Activated naive CD8-positive, alpha-beta T cell treated with anti-CD3 and anti-CD28 coated beads, Interleukin-2, amount 50 U/mL, for 24 hours (primary cell): ENCODE measurements at places on chromosomes 12 and 14.
A peak's percentile ranks its signal among the peaks of the same experiment; 100 is the strongest.

GRCh38 chr12:22443379-22444316 is 100.7 kb downstream of the C2CD5 start:
- DNase-seq: peak; percentile 46
- peaks cover 2% of the 10 kb centered on the region for H3K36me3 ChIP-seq
- no peaks in the 10 kb centered on the region for H3K27me3 ChIP-seq
- no peaks in the 10 kb centered on the region for H3K4me1 ChIP-seq

- H3K27me3 ChIP-seq: no peaks in the 10 kb centered on the region
- H3K4me3 ChIP-seq: no peak overlapping the region
- H3K27ac ChIP-seq: no peak overlapping the region
- H3K4me1 ChIP-seq: no peaks in the 10 kb centered on the region
- no peaks in the 10 kb centered on the region for H3K36me3 ChIP-seq
Observed at GRCh38 chr14:84323978-84324377, 1206.0 kb upstream of the FLRT2 start.

DNA sequence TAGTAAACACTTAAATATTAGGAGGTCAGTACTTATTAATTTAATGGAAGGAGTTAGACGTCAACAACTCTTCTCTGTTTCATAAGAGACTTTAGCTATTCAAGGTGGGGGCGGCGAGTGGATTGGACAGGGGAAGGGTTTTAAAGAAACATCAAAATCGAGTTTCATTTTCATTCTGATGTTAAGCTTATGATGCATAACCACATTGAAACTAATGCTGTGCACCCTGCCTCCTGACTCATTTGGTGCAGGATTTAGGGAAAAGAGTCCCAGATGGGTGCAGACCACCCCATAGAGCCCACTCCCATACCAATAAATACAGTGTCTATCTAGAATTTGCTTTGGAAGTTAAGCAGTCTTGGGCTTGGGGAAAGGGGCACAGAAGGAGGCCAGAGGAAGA is 7.4 kb downstream of the ZBTB39 start:
- peak overlapping the region; percentile 65 for H3K27ac ChIP-seq
- peak; percentile 60 for DNase-seq
- peaks cover 44% of the 10 kb centered on the region for H3K4me1 ChIP-seq

DNA sequence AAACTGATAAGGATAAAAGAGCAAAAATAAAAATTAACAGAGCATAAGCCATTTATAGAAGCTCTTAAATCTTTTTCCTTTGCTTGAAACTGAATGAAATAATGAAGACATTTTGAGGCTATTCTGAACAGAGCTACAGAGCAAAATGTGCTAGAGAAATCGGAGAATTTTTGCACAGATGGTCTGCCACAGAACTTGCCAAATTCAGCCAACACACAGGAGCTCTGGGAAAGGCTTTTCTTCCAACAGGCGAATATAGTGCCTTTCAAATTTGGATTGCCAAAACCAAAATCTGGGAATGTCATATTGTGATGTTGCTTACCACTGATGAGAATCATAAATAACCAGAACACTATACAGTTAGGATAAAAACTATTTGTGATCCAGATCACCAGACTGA is 406.3 kb downstream of the RPL10L start:
- no peaks in the 10 kb centered on the region for H3K4me1 ChIP-seq
- H3K36me3 ChIP-seq: no peaks in the 10 kb centered on the region
- H3K4me3 ChIP-seq: no peak overlapping the region

DNA sequence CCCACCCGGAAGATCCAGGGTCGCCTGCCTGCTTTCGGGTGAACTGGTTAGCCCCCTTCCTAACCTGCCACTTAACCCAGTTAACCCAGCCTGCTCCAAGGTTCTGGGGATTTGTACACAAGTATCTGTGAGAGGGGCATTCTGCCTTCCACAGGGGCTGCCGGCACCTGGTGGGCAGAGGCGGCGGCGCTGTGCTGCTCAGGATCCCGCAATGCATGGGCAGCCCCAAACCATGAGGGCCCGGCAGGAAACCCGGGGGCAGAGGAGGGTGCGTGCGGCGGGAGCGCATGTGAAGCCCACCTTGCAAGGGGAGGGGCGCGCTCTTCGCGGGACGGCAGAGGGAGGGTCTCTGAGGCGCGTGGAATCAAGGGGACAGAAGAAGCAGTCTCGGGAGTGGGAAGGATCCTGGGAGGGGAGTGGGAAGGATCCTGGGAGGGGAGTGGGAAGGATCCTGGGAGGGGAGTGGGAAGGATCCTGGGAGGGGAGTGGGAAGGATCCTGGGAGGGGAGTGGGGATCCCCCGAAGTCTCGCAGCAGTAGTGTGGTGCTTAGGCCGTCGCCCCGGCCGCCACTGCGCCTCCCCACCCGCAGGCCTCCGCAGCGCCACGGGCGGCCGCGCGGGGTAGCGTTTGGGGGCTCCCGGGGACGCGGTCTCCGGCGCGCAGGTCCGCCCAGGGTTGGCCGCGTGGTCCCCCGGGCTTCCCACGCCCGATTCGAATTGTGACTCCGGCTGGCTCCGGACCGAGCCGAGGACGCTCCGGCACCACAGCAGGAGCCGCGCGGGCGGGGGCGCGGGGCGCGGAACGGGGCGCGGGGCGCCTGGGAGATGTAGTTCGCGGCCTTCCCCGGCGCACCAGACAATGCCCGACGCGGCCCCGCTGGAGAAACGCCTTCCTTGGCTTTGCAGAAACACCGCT is 4.9 kb upstream of the MTA1 start:
- H3K36me3 ChIP-seq: no peaks in the 10 kb centered on the region
- peaks cover 13% of the 10 kb centered on the region for H3K4me1 ChIP-seq
- DNase-seq: peak; percentile 74
- peaks cover 18% of the 10 kb centered on the region for H3K27me3 ChIP-seq
- H3K27ac ChIP-seq: no peak overlapping the region

GRCh38 chr14:56195704-56196103 is 77.5 kb downstream of the PELI2 start:
- H3K27me3 ChIP-seq: no peaks in the 10 kb centered on the region
- H3K4me3 ChIP-seq: peak overlapping the region; percentile 39
- DNase-seq: peak; percentile 38
- H3K36me3 ChIP-seq: no peaks in the 10 kb centered on the region
- H3K27ac ChIP-seq: peak overlapping the region; percentile 81

DNA sequence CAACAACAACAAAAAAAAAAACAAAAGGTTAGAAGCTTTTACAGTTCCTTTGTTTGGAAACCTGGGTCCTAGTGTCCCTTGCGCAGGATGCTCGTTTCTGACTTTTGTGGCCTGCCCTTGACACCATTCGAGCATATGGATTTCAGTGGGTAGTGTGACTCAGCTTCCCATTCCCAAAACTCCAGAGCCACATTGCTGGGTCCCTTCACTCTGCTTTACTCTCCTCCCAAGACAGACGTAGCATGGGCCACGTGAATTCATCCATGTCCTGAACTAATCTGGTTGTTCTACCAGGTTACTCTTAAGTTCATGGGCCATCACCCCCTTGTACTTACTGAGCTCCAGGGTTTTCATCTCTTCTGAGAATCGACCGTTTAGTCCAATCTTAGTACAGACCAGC is 68.0 kb upstream of the MAX start:
- H3K36me3 ChIP-seq: no peaks in the 10 kb centered on the region
- H3K4me1 ChIP-seq: peaks cover 28% of the 10 kb centered on the region
- DNase-seq: no peak
- H3K4me3 ChIP-seq: peak overlapping the region; percentile 79
- peak overlapping the region; percentile 74 for H3K27ac ChIP-seq

DNA sequence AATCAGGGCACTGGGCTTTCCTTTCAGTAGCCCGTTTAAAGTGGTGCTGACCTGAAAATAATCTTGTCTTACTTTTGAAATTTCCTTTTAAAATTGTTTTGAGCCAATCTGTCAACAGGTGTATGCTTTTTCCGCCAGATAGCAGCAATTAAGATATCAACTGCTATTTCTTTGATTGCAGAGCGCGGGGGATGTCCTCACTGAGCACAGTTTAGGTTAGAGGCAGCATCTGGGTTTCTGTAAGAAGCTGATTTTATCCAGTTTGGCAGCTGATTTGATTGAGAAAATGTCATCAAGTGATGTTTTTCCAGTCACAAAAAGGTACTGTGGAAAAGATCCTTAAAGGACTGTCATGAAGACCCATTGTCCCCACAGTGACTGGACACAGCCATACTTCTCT is 371.8 kb downstream of the ADAMTS20 start:
- no peaks in the 10 kb centered on the region for H3K36me3 ChIP-seq
- DNase-seq: no peak
- H3K27ac ChIP-seq: no peak overlapping the region
- no peaks in the 10 kb centered on the region for H3K4me1 ChIP-seq

GRCh38 chr12:6697584-6698351 is 2.8 kb downstream of the PIANP start:
- DNase-seq: peak; percentile 30
- no peak overlapping the region for H3K27ac ChIP-seq
- peaks cover 30% of the 10 kb centered on the region for H3K4me1 ChIP-seq
- peaks cover 38% of the 10 kb centered on the region for H3K27me3 ChIP-seq
- no peaks in the 10 kb centered on the region for H3K36me3 ChIP-seq

DNA sequence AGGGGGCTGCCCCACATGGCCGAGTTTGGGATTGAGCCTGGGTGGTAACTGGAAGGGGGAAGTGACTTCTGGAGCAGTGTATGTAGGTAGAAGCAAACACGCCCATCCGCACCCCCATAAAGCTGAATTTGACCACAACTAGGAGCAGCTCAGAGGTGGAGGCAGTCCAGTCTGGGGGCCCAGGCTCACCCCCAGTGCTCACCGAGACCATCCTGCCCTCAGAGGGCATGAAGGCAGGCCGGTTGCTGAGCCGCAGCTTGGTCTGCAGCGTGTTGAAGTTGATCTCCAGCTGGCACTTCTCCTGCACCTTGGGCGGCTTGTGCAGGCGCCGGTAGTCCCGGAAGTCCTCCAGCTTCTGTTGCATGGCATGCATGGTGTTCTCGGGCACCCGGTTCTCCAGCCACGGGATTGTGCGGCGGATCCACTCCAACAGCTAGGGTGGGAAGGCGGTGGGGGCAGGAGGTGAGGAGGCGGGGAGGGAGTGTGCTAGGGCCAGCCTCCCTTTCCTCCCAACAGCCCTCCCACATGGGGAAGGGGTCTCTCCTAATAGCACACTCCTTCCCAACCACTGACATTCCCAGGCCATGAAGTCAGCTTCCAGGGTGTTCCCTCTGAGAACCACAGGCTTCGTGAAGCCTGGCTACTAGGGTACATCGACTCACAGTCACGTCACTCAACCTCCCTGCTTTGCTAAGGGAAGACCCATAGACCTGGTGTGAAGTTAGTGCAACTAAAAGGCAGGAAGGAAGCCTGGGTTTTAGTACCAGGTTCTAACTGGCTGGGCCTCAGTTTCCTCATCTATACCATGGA is 87.0 kb downstream of the ACTN1 start:
- peaks cover 19% of the 10 kb centered on the region for H3K36me3 ChIP-seq
- no peaks in the 10 kb centered on the region for H3K27me3 ChIP-seq
- no peak overlapping the region for H3K4me3 ChIP-seq

GRCh38 chr12:97984974-97985580 is 522.5 kb downstream of the RMST start:
- H3K36me3 ChIP-seq: no peaks in the 10 kb centered on the region
- H3K4me1 ChIP-seq: no peaks in the 10 kb centered on the region
- no peaks in the 10 kb centered on the region for H3K27me3 ChIP-seq
- DNase-seq: no peak
- H3K27ac ChIP-seq: no peak overlapping the region
- no peak overlapping the region for H3K4me3 ChIP-seq

- no peaks in the 10 kb centered on the region for H3K27me3 ChIP-seq
- no peaks in the 10 kb centered on the region for H3K36me3 ChIP-seq
- peaks cover 32% of the 10 kb centered on the region for H3K4me1 ChIP-seq
- peak overlapping the region; percentile 38 for H3K27ac ChIP-seq
- no peak for DNase-seq
- H3K4me3 ChIP-seq: no peak overlapping the region
Observed at GRCh38 chr14:92109490-92109889, 3.1 kb upstream of the ATXN3 start.
